Stimulated activated CD8-positive, alpha-beta memory T cell treated with anti-CD3 and anti-CD28 coated beads, Interleukin-15, amount 100 ng/mL, for 24 hours (primary cell): ENCODE measurements at places on chromosomes 2 and 18.

DNA sequence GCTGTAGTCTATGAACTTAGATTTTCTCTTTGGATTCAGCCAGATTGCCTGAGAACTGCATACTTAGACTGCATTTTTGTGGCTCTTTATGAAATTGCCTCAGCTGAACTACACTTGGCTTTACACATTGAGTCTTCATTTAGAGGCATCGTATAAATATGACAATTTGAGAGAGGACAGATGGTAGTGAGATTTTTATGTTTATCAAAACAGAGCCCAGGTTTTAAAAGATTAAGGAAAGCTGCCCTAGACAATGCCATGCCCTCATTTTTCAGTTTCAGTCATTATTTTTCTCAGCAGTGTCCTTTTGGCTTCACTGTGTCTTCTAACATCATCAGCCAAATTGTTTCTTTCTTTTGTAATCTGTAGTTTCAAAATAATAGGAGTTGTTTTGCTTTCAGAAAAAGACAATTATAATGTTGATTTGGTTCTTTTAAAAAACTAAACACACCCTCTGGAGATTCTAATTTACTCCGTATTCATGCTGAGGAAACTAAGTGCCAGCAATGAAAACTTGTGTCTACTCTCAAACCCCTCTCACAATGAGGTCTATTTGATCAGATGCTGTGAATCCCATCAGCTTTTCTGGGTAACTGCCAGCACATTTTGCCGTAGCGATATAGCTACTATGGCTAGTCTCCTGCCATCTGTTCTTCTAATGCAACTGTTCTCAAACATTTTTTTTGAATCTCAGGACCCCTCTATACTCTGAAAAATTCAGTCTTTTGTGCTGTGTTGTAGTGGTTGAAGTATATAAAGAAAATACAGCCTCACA is 46.2 kb downstream of the TWSG1 start:
- no peak for DNase-seq

DNA sequence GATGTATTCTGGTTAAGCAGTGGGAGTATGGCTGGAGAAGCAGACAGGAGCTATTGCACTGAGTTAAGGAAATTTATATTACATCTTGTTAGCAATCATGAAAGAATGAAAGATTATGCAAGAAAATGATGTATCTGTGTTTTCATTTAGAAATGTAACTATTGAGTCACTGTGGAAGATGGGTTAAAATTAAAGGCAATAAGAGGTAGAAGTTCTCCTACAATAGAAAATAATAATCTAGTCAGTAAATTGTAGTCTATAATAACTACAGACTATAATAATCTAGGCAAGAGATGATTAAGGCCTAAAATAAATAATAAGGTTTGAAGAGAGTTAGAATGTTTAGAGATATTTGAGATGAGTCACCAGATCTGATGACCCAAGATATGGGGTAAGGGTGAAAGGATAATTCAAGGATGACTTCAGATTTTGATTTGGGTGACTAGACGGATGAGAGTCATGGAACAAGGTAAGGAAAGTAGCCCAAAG is 371.9 kb upstream of the KCNH7 start:
- DNase-seq, result no peak

GRCh38 chr2:237227592-237228280 is 142.0 kb downstream of the COPS8 start:
- no peak for DNase-seq

- DNase-seq, result no peak
These were observed 733.4 kb upstream of the CDH7 start for GRCh38 chr18:65017372-65017760.

GRCh38 chr2:97695744-97696143 is 17.6 kb upstream of the ZAP70 start:
- no peak for DNase-seq

DNA sequence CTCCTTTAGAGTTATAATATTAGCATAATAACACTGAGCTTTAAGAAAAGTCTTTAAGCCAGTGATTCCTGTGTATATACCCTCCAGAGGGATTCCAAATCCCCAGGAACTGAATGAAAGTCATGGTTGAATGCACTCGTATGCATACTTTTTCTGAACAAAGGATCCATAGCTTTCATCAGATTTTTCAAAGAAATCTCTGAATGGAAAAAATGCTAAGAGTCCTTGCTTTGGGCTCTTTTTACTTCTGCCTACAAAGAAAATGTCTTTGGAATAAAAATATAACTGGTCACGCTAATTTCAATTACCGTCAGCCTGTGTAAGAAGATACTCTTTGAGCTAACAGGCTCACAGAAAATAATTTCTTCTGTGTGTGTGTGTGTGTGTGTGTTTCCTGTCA is 939.5 kb downstream of the ERBB4 start:
- no peak for DNase-seq

DNA sequence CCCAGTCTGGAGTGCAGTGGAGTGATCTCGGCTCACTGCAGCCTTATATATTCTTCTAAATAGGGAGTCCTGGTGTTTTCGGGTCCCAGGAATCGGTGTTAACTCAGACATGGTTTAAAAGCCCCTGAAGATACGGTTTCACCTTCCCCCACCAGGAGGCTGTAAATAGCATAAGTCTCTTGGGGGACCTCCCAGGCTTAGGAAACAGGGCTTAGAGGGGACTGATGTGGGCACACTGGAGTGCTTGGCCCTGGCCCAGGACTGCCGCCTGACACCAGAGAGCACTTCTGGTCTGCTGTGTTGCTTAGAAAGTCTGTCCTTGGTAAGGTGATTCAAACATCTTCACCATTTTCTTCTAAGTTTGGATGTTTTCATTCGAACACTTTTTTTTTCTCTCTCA is 39.7 kb upstream of the MAP4K4 start:
- DNase-seq, result no peak

DNA sequence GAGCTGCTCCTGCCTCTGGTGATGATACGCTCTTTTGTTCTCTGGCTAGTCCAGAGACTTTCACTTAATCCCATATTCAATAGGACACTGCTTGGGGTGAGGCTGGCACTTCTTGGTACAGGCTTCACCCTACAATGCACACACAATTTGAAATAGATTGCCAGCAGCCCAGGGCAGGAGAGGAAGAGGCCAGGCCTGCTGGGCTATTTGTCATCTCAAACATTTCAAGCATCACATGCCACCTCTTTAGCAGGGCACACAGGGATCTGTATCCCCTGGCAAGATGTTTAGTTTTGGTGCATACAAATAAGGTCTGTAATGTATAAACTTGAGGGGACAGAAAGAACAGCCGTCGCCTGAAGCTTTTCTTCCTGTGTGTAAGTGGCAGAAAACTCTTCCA is 120.4 kb downstream of the CHST9 start:
- DNase-seq, result no peak

DNA sequence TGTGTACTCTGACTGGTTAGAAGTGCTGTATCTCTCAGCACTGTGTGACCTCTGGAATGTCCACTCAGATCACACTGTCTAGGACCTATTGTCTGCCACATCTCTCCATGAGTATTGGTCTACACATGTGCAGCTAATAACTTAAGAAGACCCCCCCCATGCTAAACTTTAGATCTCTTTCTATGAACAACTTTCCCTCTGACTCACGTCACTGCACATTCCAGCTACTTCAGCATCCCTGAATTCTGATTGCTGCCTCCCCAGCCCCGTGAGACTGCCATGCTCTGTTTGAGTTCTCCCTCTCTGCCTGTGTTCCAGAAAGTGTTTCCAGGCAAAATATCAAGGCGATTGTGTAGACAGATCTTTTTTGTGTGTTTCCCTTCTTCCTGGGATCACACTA is 41.8 kb downstream of the RAPGEF4 start:
- no peak for DNase-seq

GRCh38 chr2:171553858-171554257 is 31.6 kb downstream of the CYBRD1 start:
- DNase-seq, result no peak

DNA sequence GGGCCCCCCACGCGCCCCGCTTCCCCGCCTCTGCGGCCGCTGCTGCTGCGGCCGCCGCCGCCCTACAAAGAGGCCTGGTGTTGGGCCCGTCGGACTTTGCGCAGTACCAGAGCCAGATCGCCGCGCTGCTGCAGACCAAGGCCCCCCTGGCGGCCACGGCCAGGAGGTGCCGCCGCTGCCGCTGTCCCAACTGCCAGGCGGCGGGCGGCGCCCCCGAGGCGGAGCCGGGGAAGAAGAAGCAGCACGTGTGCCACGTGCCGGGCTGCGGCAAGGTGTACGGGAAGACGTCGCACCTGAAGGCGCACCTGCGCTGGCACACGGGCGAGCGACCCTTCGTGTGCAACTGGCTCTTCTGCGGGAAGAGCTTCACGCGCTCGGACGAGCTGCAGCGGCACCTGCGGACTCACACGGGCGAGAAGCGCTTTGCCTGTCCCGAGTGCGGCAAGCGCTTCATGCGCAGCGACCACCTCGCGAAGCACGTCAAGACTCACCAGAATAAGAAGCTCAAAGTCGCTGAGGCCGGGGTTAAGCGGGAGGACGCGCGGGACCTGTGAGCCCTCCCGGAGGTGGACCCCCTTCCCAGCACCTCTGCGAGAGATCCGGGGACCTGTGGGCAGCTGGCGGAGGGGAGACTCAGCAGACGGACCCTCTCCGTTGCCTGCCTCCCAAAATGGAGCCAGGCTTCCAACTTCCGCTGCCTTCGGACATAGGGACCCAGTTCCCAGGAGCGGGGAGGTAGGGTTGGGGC is 1.9 kb downstream of the SP5 start:
- DNase-seq, result no peak

- no peak for DNase-seq
These were observed 6.3 kb upstream of the RBMS1 start for GRCh38 chr2:160499865-160500264.

GRCh38 chr2:180258041-180258537 is 251.0 kb upstream of the CWC22 start:
- no peak for DNase-seq

GRCh38 chr2:120606931-120607330 is 128.7 kb upstream of the GLI2 start:
- DNase-seq, result no peak

DNA sequence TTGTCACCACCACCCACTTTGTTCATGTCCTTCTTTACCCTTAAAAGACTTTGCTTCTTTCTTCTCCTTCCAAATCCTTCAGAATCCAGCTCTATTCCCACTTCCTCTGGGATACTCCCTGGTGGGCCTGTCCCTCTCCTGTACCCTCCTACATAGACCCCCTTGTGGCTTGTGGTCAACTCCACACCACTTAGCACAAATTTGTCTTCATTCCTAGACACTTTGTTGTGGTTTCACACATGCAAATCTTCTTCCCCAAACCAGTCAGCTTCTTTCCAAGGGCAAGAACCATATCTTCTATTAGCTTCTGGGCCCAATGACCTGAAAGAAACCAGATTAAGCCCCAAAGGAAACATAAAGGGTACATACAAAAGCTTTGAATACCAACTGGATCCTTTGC is 342.4 kb downstream of the TNS1 start:
- no peak for DNase-seq

GRCh38 chr2:25000503-25001324 is 29.0 kb upstream of the DNAJC27 start:
- no peak for DNase-seq

GRCh38 chr2:167784084-167784425 is 463.3 kb downstream of the STK39 start:
- no peak for DNase-seq

DNA sequence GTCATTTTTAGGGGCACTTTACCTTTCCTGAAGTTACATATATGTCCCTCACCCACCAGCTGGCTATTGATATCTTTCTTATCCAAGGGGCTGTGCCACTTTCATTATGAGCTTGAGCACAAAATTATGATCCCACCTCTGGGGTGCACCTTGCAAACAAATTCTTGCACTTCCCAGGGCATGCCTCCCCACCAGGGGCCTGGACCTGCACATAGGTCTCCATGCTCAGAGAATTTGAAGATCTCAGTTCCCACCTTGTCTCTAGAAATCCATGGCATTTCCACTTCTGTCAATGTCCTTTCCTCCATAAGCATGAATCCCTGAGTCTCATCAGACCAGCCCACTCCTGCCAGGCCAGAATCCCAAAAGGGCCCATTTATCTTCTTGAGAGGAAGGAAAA is 449.1 kb upstream of the REG3G start:
- no peak for DNase-seq

- DNase-seq, result no peak
These were observed 12.9 kb upstream of the GEMIN6 start for GRCh38 chr2:38765149-38765548.

DNA sequence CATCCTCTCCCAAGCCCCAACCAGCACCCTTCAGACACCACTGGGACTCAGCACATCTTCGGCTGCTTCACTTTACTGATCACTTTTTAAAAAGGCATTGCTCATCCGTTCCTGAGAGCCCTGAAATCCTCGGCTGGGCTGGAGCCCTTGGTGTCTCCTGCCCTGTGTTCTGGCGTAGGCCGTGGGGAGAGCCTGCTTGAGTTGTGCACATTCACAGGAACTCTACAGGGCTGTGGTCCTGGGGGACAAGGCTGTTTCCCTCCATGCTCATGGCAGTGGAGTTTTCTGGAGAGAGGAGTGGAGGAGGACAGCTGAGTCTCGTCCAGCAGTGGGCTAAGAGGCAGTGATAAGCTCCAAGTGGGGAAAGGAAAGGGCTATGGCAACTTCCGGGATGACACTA is 15.9 kb downstream of the CENPA start:
- DNase-seq, result no peak
